Stimulated activated CD4-positive, alpha-beta T cell treated with anti-CD3 and anti-CD28 coated beads, Interleukin-1b, Interleukin-23, amount 100 ng/mL, for 1 hour (primary cell): ENCODE measurements at places on chromosomes 2 and 18.

DNA sequence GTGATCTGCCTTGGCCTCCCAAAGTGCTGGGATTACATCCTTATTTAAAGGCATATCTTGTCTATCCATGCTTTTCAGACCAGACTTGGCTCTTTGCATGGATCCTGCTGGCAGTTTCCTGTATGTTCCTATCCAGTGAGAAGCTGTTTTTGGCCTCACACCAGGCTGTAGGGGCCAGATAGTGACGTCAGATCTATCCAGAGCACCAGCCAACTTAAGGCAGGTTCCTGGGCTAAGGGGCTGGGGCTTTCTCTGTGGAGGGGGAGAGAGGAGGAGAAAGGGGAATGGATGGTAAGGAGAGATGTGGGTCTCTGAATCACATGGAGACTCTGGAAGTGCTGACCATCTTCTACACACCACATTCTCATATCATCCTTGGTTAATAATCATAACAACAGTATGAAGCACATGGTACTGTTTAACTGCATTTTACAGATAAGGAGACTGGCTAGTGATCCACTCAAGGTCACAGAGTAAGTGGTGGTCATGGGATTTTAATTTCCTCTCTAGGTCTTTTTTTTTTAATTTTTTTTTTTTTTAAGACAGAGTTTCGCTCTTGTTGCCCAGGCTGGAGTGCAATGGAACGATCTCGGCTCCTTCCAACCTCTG lies 2.0 kb upstream of the FAM117B start:
- DNase-seq: no peak

- no peak for DNase-seq
Measured at GRCh38 chr2:94602466-94602865, 268.8 kb upstream of the TEKT4 start.

GRCh38 chr18:45361125-45361851 lies 254.0 kb upstream of the SLC14A2 start:
- no peak for DNase-seq

- no peak for DNase-seq
Measured at GRCh38 chr2:165067643-165068486, 112.5 kb upstream of the SLC38A11 start.

DNA sequence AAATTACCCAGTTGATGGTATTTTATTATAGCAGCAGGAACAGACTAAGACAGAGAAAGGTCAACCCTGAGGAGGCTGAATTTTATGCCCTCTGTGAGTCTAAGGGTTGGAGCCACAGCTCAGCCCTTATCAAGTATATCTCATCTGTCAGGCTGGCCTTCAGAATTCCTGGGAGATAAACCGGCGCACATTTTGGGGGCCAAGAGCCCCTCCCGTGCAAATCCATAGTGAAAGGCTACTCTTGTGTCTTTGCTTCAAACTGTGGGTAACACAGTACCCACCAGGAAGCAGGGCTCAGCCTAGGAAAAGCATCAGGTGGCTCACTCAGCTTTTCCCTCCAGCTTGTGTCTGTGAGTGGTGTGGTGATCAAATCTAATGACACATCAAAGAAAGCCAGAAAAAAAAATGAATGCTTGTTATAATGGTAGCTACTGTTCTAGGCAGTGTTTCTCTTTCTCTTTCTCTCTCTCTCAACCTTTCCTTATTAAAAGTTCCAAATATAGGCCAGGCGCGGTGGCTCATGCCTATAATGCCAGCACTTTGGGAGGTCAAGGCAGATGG lies 25.0 kb upstream of the ASXL2 start:
- DNase-seq: no peak

- no peak for DNase-seq
Measured at GRCh38 chr2:151098841-151099240, 162.8 kb downstream of the RBM43 start.

DNA sequence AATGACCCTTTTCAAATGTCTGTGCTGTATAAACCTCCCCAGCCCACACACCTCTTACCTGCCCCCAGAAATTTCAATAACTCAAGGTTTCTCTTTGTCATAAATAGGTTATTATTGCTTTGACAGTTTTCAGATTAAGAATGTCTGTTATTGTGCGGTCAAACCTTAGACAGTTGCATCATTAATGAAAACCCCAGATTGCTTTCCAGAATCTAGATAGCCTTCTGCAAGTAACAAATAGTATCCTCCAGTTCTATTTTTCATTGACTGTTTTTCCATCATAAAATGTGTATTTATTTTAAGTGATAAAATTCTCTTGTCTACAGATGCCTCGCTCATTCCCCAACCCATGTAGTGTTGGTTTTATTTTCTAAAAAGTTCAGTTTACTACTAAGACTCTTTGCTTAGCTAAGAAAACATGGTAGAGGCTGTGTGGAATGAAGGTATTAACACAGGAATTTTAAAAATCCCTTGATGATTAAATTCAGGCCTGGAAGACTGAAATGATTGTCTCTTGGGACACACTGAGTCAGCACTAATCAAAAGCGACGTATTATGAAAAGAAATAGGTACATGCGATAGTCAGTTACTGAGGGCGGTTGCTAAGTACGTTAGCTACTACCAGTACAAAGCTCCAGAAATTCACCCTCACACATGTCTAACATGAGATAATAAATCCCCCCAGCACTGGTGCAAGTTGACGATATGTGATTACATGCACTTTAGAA lies 38.4 kb upstream of the ITGAV start:
- no peak for DNase-seq

DNA sequence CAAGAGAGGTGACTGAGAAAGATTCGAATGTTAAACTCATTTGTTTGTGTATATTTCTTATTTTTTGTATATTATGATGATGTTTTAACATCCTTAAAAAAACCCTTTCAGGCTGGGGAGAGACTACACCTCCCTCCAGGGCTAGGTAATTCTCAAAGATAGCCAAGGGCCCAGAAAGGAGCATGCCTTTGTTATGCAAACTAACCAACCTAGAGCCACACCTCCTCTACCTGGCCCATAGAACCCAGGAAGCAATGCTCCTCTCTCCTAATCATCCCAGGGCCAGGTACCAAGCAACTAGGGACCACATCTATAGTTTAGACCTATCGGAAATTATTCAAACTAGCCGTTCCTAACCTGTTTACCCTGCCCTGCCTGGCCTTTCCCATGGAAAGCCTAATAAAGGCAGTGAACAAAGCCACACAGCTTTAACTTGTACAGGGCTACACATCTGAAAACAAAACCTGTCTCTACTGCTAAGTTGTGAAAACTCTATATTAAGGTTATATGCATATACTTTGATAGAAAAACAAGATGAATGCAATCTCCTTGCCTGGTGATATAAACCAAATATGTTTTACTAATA lies 79.7 kb downstream of the COLEC12 start:
- DNase-seq: no peak

- DNase-seq: no peak
Measured at GRCh38 chr2:151682459-151683003, 51.7 kb downstream of the NEB start.
